CD4-positive, alpha-beta memory T cell (primary cell): ENCODE measurements at places on chromosomes 16 and 17. TPM values are rescaled to one million over a fixed set of nuclear protein-coding genes. Genes with fewer than 3 reads are reported as not detected.

DNA sequence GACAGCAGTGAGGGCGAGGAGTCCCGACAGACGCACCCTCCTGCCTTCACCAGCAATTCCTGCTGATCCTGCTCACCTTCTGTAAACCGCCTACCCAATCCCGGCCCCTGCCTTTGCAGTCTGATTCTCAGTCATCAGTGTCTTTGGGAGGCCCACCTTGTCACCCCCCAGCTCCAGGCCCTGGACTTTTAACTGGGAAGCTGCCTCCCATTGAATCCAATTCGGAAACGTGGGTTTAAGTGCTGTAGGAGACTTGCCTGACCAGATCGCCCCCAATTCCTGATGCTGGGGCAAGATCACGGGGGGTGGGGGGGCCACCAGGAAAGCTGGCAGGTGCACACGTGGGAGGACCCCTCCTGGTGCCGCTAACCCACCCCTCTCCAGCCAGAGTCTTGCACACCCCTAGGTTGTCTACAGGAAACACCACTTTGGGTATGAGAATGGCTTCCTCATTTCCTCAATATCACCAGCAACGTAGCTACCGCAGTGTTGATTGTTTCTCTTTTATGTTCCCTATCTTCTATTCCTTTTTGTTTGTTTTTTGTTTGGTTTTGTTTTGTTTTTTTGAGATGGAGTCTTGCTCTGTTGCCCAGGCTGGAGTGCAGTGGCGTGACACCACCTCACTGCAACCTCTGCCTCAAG, 46.6 kb upstream of the CMIP start:
- no peak overlapping the region for H3K4me3 ChIP-seq
- H3K27me3 ChIP-seq = no peaks in the 10 kb centered on the region
- H3K36me3 ChIP-seq = no peaks in the 10 kb centered on the region

- no peak for DNase-seq
- H3K4me1 ChIP-seq = no peaks in the 10 kb centered on the region
- no peak overlapping the region for H3K27ac ChIP-seq
- no peak overlapping the region for H3K4me3 ChIP-seq
- no peaks in the 10 kb centered on the region for H3K27me3 ChIP-seq
These were observed 8.9 kb upstream of the TMEM220 start for GRCh38 chr17:10738521-10739258.

GRCh38 chr16:24721830-24722238, 7.6 kb upstream of the TNRC6A start:
- peak; percentile 14 for DNase-seq
- no peaks in the 10 kb centered on the region for H3K4me1 ChIP-seq
- H3K27me3 ChIP-seq = no peaks in the 10 kb centered on the region
- no peak overlapping the region for H3K27ac ChIP-seq

ST3GAL2 gene
- total RNA-seq = 30.8 TPM

- peaks cover 57% of the 10 kb centered on the region for H3K36me3 ChIP-seq
- H3K27me3 ChIP-seq = no peaks in the 10 kb centered on the region
- H3K27ac ChIP-seq = no peak overlapping the region
- no peaks in the 10 kb centered on the region for H3K4me1 ChIP-seq
- no peak for DNase-seq
These were observed 27.6 kb downstream of the SLC38A10 start for GRCh38 chr17:81267390-81268067.

DNA sequence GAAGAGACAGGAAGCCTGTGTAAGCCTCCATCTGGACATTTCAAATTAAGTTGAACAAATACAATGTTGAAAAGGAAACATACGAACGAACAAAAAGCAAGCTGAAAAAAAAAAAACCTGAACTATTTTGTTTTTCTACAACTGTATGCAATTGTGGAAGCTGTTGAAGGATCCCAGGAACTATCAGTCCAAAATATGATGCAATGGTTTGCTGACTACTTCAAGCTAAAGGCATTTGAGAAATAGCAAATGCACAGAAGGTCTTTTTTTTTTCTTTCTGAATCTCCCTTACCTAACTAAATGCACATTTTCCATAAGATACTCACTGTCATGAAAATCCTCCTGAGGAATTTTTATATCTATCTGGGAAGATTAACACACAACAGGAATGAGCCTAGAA, 40.2 kb downstream of the MAF start:
- DNase-seq = no peak
- no peaks in the 10 kb centered on the region for H3K4me1 ChIP-seq
- no peak overlapping the region for H3K27ac ChIP-seq
- H3K27me3 ChIP-seq = no peaks in the 10 kb centered on the region
- H3K36me3 ChIP-seq = no peaks in the 10 kb centered on the region
- no peak overlapping the region for H3K4me3 ChIP-seq

GRCh38 chr16:15636392-15636873, 6.5 kb downstream of the MARF1 start:
- H3K4me1 ChIP-seq = peaks cover 66% of the 10 kb centered on the region
- DNase-seq = peak; percentile 33
- H3K36me3 ChIP-seq = peaks cover 46% of the 10 kb centered on the region
- peak overlapping the region; percentile 39 for H3K27ac ChIP-seq

DNA sequence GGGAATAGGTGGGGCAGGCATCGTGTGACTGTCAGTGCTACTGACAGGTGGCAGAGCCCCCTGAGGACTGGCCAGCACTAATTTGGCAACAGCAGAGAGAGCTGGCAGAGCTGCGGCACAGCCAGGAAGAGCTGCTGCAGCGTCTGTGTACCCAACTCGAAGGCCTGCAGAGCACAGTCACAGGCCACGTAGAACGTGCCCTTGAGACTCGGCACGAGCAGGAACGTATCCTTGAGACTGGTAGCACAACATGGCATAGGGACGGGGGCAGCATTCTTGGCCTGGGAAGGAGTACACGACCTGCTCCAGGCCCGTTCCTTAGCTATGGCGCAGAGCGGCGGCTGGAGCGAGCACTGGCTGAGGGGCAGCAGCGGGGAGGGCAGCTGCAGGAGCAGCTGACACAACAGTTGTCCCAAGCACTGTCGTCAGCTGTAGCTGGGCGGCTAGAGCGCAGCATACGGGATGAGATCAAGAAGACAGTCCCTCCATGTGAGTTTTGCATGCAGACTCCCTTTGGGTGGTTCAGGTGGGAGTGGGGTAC, 3.0 kb upstream of the NRN1L start:
- peaks cover 80% of the 10 kb centered on the region for H3K36me3 ChIP-seq
- no peaks in the 10 kb centered on the region for H3K4me1 ChIP-seq
- no peak overlapping the region for H3K27ac ChIP-seq
- H3K27me3 ChIP-seq = no peaks in the 10 kb centered on the region
- H3K4me3 ChIP-seq = no peak overlapping the region

DNA sequence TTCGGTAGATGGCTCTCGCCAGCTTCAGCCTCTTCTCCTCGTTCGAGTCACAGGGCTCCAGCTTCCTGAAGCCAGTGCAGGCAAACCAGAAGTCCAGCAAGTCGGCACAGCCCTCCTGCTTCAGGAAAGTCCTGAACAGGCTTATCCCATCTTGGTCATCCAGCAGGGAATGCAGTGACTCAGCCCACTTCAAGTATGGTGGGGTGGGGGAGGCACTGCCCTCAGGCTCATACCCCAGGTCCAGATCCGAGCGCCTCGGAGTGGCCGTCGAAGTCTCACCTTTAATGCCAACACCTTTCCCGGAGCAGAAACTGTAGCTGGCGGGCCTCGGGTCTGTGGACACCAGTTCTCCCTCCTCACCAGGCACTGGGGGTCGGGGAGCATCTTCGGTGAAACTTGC, 5.9 kb downstream of the AXIN1 start:
- no peak overlapping the region for H3K4me3 ChIP-seq
- no peak overlapping the region for H3K27ac ChIP-seq
- H3K36me3 ChIP-seq = peaks cover 13% of the 10 kb centered on the region
- peaks cover 73% of the 10 kb centered on the region for H3K4me1 ChIP-seq

- H3K4me1 ChIP-seq = no peaks in the 10 kb centered on the region
- H3K27ac ChIP-seq = no peak overlapping the region
- DNase-seq = no peak
- H3K36me3 ChIP-seq = no peaks in the 10 kb centered on the region
These were observed 296.3 kb downstream of the HS3ST4 start for GRCh38 chr16:25988084-25988483.

GRCh38 chr17:41326173-41327145, 10.9 kb upstream of the KRTAP17-1 start:
- no peak overlapping the region for H3K4me3 ChIP-seq
- no peaks in the 10 kb centered on the region for H3K27me3 ChIP-seq
- DNase-seq = peak; percentile 65
- no peak overlapping the region for H3K27ac ChIP-seq

DNA sequence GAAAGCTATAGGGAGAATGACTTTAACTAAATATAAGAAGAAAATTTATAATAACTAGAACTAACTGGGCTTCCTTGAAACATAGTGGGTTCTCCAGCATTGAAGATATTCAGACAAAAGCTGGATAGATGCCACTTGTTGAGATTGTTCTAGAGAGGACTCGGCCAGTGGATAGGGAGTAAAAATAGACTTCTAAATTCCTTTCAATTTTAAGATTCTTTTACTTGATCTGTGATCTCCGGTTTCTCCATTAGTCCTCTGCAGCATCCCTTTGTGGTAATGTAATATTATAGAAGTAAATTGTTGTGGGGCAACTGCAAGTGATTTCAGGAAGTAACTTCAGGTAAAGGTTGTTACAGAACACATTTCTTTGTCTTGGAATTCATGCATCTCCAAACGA, 10.3 kb upstream of the RARA start:
- H3K36me3 ChIP-seq = no peaks in the 10 kb centered on the region
- H3K4me1 ChIP-seq = peaks cover 7% of the 10 kb centered on the region
- no peak overlapping the region for H3K4me3 ChIP-seq
- no peaks in the 10 kb centered on the region for H3K27me3 ChIP-seq

DNA sequence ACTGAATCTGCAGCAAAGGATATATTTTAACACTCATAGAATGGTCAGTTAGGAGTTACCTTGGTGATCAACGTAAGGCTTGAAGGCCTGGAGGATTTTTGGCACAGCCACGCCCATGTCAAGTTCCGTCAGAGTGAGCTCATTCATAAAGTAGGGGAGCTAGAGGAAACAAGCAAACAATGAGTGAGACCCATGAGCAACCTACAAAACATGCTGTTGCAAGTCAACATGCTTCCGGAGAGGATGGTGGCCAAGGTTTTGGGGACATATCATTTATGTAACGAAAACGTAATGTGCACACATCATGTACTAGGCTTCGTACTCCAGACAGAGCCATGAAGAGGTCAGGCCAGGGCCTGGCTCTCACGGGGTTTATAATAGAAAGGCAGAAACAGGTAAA, 41.1 kb upstream of the ERN1 start:
- DNase-seq = no peak
- no peaks in the 10 kb centered on the region for H3K27me3 ChIP-seq
- no peak overlapping the region for H3K27ac ChIP-seq

CCL8 gene
- total RNA-seq = not detected
